ENCODE measurements at places on chromosomes 5 and 9.
A peak's percentile ranks its signal among the peaks of the same experiment; 100 is the strongest.

- no peak for DNase-seq
Measured at GRCh38 chr9:98047002-98047401, 9.5 kb upstream of the NANS start.

- no peak for DNase-seq
Measured at GRCh38 chr5:174755106-174755505, 30.7 kb downstream of the MSX2 start.

GRCh38 chr9:86286278-86286677, 3.9 kb upstream of the ISCA1 start:
- DNase-seq: no peak

- DNase-seq: no peak
Measured at GRCh38 chr5:93399675-93400074, 181.3 kb downstream of the NR2F1-AS1 start.

DNA sequence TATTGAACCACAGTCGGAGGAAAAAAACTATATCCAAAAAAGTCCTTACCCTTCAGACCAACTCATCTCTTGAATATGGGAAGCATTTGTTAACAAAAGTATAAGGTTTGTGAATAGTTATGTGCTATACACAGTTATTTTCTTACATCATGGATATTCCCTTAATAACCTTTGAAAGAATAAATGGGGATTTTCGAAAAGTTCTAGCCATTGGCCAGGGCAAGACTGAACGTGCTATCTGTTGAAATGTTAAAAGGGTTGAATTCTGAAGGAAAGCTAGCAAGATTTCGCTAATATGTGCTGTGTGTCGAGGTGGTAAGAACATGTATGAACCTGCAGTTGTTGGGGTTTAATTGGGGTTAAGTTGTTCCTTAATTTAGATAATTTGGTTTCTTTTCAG, 140.8 kb downstream of the SMARCA2 start:
- no peak for DNase-seq

DNA sequence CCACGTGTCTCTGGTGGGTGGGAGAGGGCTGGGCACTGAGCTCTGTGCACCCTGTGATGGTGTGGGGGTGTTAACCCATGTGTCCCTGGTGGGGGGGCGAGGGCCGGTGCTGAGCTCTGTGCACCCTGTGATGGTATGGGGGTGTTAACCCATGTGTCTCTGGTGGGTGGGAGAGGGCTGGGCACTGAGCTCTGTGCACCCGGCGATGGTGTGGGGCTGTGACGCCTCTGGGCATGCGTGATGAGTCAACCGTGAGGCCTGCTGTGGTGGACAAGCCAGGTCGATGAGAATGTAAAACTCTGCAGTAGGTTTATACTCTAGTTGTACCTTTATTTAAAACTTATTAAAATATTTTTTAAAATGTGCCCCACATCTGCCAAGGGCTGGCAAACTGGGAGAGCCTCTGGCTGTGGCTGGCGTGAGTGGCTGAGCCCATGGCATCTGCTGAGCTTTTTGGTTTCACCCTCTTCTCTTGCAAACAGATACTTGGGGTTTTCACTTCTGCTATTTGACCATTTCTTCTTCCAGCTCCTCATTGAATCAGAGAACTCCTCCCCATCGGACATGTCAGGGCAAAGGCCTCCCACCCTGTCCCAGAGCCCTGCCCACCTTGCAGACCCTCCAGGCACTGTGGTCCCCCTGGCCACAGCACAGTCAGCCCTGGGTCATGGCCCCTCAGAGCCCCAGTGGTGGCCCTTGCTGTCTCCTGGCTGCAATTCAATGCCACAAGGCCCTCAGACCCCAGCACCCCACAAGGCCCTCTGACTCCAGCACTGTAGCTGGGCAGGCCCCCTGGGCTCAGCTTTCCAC, 18.5 kb upstream of the EXOC3 start:
- no peak for DNase-seq

GRCh38 chr5:56146674-56147073, 86.5 kb downstream of the ANKRD55 start:
- DNase-seq: no peak

DNA sequence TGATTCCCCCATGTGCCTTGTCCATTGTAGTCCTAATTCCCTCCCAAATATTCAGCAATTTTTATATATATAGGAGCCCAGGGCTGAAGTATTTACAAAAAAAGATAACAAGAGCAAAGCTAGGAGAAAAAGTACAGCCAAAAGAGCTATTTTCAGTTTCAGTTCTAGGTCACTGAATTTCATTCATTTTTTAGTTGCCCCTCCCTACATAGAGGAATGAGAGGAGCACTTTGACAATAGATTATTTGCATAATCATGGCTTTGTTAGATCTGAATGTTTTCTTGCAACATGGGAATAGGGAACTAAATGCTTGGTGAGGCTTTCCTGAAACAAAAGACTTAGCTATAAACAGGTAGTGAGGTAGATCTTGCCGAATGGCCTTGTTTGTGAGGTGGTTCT, 15.3 kb upstream of the F2RL2 start:
- no peak for DNase-seq

DNA sequence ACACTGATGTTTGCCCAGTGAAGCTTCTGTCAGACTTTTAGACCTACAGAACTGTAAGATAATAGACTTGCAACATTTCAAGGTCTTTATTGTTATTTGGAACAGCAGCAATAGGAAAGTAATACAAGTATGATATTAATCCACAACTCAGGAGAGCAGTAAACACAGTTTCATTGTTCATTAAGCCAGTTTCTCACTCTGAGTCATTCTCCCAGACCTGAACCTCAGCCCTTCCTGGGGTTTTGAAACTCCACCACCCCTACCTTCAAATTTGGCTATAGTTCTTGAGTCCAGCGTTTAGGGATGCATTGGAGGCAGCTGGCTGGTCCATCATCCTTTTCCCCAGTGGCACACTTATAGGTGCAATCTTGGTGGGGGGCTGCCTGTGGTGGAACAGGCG, 203.2 kb downstream of the RAB3C start:
- DNase-seq: no peak

- no peak for DNase-seq
Measured at GRCh38 chr9:132673355-132673754, 3.1 kb downstream of the GTF3C4 start.

DNA sequence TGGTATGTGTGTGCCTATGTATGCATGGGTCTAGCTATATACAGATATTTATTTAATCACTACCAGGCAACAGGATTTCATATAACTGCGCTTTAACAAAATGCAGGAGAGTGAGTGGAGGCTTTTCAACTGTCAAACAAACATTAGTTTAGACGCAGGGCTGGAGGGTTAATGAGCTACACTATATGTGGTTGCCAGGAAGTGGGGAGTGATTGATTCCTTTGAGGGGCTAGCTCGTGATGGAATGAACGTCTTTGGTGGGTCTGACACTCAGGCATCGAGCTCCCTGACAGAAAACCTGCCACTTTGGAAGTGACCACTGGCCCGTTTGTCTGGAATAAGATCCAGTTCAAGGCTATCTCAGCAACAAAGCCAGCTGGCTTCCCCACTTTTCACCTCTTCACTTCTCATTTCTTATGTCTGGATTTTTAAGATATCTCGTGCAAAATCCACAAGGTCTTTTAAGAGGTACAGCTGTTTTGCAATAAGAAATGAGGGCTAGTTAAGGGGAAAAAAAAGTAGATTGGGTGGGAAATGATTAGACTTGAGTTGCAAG, 78.0 kb downstream of the CFAP77 start:
- DNase-seq: no peak

GRCh38 chr9:35656348-35656747, 1.5 kb downstream of the RMRP start:
- DNase-seq: no peak

GRCh38 chr5:116459301-116459700, 115.3 kb downstream of the SEMA6A start:
- DNase-seq: no peak

- DNase-seq: no peak
Measured at GRCh38 chr5:123046222-123046621, 9.7 kb upstream of the PPIC start.

GRCh38 chr9:133125941-133126696, 5.1 kb upstream of the RALGDS start:
- DNase-seq: no peak

DNA sequence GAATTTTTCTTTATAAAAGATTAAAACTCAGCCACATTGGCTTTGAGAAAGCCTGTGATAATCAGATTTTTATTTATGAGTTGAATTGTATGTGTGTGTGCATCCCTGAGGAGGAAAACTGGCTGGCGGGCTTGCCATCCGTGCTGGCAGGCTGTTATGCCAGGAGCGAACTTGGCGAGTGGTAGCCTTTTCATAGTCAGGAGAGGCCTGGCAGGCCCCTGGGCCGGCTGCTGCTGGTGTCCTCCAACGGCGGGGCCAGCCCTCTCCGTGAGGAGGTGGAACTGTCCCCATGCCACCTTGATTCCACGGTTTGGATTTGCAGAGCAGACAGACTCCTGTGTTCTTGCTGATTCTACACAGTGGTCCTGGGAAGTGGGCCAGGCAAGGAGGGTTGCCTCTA, 43.3 kb downstream of the ZNF618 start:
- DNase-seq: no peak

DNA sequence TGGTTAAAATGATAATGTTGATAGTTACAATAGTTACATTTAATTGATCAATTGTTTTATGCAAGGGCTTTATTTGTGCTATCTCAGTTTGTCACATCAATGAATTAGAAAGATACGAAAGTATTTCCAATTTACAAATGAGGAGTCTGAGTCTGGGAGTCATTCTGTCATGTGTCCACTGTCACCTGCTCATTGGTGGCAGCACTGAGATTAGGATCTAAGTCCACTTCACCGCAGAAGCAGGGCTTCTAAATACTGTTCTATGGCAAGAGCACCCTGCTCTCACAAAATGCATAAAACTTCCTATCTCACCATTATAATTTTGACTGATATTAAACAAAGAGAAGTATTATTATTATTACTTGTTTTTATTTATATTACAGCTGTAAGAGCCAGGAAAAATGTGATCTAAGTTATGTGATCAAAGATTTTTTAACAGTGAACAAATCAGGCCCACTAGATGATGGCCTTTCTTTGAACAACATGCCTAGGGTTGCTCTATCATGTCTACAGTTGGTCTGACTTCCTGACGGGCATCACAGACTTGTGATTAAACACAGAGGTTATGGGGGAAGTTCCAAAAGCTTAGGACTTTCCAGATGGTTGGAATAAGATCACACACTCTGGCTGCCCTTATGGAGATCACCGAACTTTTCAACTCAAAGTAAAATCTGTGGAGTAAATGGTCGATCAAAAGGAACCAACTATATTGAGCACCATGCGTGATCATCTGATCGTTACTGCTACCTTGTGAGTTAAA, 15.1 kb downstream of the TLR4 start:
- DNase-seq: no peak

GRCh38 chr9:35520364-35520710, 30.4 kb downstream of the RUSC2 start:
- no peak for DNase-seq

- DNase-seq: no peak
Measured at GRCh38 chr9:2854617-2855016, 10.7 kb upstream of the PUM3 start.

GRCh38 chr9:14907360-14907685, 2.9 kb downstream of the FREM1 start:
- no peak for DNase-seq

DNA sequence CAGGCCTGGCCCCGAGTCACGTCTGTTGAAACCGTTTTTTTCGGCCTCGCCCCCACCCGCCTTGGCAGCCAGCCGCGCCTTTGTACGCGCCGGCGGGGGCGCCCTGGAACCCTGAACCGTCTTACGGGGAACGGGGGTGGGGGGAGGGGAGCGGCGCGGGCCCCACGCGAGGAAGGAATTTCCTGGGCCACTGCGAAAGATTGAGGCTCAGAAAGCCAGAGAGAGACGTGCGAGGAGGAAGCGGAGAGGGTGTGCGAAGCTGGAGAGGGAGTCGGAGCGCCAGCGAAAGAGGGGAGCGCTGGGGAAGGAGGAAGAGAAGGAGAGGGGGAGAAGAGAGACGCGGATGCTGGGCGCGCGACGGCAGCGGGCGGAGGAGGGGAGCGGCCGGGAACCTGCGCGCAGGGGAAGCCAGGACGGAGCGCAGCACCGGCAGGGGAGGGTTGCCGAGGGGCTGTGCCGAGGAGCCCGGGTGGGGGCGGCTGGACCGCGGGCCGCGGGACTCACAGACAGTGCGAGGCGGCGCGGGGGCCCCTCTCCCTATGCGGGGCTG, 4.6 kb upstream of the PRDM12 start:
- no peak for DNase-seq

DNA sequence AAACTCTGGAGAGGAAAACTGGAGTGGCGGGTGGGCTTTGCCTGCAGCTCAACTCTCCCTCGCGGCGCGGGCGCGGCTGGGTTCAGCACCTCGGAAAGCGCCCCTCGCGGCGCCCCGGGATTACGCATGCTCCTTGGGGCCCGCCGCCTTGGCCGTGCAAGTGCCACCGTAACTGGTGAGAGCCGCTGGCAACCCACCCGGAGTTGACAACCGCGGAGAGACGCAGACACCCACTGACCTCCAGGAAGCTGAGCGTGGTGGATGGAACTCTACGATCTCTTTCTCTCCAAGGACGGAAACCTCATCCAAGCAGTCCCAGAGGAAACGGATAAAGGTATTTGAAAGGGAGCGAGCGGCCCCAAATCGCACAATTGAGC, 194 bp upstream of the RXFP3 start:
- peak; percentile 76 for DNase-seq

DNA sequence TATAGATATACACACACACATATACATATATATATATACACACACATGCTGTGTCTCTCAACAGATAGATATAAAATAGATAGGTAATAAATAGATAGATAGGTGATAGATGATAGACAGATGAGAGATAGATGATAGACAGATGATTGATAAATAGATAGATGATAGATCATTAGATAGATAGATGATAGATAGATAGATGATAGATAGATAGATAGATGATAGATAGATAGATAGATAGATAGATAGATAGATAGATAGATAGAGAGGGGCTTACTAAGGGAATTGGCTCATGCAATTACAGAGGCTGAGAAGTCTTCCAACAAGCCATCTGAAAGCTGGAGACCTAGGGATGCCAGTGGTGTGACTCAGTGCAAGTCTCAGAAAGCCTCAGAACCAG, 394.5 kb downstream of the ICE1 start:
- no peak for DNase-seq

DNA sequence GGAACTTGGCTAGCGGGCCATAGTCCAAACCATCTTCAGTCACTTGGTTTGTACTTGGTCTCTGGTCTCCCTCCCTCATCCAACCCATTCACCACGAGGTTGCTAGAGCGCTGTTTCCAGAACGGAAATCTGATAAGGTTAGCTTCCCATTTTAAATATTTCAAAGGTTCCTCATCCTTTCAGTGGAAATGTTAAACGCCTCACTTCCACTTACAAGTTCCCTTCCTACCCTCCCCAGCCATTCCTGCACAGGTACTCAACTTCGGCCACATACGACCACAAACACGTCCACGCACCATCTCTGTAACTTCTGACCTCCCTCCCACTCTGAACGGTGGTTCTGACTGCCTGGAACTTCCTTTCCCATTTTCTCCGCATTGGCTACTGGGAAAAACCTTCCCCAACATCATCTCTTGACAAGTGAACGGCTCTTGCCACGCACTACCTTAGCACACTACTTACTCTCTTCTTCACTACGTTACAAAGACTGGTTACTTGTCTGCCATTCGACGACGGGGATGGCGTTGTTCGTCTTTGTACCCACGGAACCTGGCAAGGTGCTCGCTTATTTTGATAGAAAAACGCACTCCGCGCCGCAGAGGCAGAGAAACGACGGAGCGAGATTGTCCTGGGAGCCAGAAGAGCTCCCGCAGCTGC, 629 bp downstream of the CCNH start:
- DNase-seq: peak; percentile 41
